OCI-LY7 (cell line): ENCODE measurements at places on chromosomes 12 and 14. TPM values are rescaled to one million over a fixed set of nuclear protein-coding genes. Genes with fewer than 3 reads are reported as not detected.

DNA sequence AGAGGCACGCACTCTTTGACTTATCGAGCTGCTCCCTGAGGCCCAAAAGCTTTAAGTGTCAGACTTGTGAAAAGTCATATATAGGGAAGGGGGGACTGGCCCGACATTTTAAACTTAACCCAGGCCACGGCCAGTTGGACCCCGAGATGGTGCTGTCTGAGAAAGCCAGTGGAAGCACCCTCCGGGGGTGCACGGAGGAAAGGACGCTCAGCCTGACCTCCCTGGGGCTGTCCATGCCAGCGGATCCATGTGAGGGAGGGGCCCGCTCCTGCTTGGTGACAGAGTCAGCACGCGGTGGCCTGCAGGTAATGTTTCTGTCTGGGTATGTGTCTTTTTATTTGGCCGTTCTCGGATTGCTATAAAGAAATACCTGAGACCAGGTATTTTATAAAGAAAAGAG is 7.0 kb downstream of the ZNF839 start:
- no peak for DNase-seq

The SDR9C7 gene
- not detected in 2 replicates for total RNA-seq

The RNFT2 gene
- total RNA-seq, result 62.2 and 74.3 TPM in 2 replicates

DNA sequence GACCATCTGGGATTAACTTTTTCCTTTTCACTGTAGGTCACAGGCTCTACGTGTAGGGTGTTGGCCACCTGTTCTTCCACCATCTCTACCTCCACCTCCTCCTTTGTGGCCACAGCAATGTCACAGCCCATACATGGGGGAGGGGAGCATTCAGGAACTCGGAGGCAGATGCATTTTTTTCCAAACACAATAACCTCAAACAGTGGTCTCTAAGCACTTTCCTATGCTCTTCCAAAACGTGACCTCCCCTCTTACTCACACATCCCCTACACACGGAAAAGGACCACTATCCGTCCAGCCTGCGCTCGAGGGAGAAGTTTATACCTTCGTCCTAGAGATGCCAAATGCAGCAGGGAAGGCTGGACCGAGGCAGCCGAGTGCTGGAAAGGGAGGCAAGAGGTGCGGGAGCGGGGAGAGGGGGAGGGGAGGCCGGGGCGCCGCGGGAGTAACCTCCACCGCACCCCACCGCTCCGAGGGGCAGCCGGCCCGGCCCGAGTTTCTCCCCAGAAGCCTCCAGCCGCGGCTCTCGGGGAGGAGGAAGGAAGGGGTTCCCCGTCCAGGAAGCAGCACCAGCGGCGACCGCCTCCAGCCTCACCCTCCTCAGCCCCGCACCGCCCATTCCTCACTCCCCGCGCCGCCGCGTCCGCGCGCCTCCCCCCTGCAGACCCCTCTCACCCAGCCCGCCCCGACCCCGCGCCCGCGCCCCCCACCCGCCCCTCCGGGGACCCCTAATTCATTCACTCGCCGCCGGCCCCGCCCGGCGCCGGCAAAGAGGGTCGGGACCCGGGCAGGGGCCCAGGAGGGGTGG is 594 bp downstream of the KRAS start:
- peak; percentile 67 for DNase-seq

The HVCN1 gene
- 4.5 and 4.9 TPM in 2 replicates for total RNA-seq

DNA sequence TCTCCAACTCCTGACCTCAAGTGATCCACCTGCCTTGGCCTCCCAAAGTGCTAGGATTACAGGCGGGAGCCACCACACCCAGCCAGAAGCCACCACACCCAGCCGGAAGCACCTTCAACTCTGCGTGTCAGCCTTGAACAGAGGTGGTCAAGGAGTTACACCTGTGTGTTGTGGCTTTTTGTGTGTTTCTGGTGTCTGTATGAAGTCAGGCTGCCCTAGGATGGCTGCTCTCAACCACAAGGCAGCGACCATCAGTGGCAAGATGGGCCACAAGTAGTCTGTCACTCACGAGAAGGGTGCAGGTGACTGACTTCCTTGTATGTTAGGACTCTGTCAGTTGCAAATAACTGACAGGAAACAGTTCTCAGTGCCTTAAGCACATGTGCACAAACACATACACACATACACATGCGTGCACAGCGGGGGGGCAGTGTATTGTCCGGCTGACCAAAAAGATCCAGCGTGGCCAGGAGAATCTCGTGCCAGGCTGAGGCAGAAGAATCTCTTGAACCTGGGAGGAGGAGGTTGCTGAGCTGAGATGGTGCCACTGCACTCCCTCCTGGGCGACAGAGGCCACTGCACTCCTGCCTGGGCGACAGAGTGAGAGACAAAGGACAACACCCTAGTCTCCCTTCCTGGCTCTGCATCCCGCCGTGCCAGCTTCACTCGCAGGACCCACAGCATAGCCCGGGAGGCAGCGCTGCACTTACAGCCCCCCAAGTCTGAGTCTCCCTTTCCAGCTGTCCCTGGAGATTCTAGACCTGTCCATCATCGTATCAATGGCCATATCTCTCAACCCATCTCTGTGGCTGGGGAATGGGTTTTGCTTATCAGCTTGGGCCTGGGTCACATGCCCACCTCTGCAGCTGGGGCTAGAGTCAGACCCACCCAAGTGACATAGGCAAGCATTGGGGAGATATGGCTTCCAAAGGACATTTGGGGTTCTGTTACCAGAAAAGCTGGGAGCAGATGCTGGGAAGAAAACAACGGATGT is 13.7 kb downstream of the P2RX4 start:
- peak; percentile 42 for DNase-seq

The CLEC1B gene
- not detected in 2 replicates for total RNA-seq

GRCh38 chr12:47636908-47637780 is 68.7 kb downstream of the RPAP3 start:
- DNase-seq, result peak; percentile 61

The APAF1 gene
- 26.5 and 28.6 TPM in 2 replicates for total RNA-seq

The C12orf60 gene
- total RNA-seq, result 3.4 and 3.9 TPM in 2 replicates

GRCh38 chr12:74227846-74228545 is 309.6 kb upstream of the ATXN7L3B start:
- DNase-seq, result no peak

- DNase-seq, result no peak
These were observed 159.9 kb upstream of the PARP11 start for GRCh38 chr12:4032924-4033615.

GRCh38 chr12:99901181-99901580 is 83.6 kb downstream of the ANKS1B start:
- DNase-seq, result no peak

DNA sequence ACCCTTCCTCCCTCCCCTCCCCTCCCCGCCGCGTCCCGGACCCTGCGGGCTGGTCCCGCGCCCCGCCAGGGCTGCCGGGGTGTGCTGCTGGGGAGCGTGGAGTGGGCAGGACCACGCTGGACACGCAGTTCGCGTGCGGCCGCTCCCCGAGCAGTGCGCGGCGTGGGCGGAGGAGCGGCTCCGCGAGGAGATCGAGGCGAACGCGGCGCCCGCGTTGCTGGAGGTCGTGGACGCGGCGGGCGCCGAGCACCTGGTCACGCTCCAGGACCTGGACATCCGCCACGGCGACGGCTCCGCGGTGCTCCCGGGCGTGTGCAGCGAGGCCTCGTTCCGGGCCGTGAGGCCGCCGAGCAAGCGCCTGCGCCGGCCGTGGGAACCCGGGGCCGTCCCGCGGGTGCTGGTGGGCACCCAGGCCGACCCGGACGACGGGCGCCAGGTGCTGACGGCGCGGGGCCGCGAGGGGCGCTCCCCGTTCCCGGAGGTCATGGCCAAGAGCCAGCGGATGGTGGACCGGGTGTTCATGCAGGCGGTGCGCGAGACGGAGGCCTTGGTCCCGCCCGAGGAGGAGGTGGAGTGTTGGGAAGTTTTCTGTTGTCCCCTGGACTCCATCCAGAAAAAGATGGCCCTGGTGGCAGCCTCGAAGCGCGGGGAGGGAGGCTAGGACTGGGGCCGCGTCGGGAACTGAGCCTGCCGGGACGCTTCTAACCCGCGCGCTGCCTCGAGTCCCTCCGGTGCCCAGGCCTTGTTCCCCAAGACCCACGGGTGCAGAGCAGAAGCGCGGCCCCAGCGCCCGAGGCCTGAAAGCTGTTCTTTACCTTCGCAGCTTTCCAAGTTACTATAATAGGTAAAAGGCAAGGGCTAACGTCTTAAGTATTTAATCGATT is 54.7 kb upstream of the EIF5 start:
- DNase-seq, result no peak

- DNase-seq, result no peak
These were observed 19.7 kb upstream of the TDRD9 start for GRCh38 chr14:103908580-103908979.

- no peak for DNase-seq
These were observed 12.6 kb upstream of the DDX47 start for GRCh38 chr12:12800406-12801180.

DNA sequence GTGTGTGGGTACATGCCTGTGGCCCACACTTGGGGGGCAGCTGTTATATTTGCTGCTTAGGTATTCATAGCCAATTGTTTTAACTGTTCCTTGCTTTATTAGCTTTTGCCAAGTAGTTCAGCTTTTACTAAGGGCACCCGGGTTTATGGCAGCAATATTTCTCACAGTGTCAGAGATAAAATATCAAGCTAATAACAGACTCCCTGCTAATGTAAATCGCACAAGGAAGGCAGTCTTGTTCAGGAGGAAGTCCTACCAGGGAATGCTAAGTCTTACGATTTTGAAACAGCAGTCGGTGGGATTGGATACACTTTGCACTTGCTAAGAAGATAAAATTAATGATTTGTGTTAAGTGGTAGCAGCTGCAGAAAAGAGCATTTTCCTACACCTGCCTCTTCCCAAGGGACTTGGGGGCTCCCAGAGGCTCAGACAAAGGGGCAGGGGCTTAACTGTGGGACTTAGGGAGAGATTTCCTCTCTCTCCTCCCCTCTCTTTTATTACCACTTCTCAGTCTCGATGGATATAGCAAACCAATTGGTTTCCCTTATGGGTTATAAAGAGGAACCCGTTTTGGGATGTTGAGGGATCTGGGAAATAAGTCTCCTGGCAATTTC is 175.1 kb downstream of the NRXN3 start:
- no peak for DNase-seq

The KLRK1 gene
- 26.6 and 35.4 TPM in 2 replicates for total RNA-seq

DNA sequence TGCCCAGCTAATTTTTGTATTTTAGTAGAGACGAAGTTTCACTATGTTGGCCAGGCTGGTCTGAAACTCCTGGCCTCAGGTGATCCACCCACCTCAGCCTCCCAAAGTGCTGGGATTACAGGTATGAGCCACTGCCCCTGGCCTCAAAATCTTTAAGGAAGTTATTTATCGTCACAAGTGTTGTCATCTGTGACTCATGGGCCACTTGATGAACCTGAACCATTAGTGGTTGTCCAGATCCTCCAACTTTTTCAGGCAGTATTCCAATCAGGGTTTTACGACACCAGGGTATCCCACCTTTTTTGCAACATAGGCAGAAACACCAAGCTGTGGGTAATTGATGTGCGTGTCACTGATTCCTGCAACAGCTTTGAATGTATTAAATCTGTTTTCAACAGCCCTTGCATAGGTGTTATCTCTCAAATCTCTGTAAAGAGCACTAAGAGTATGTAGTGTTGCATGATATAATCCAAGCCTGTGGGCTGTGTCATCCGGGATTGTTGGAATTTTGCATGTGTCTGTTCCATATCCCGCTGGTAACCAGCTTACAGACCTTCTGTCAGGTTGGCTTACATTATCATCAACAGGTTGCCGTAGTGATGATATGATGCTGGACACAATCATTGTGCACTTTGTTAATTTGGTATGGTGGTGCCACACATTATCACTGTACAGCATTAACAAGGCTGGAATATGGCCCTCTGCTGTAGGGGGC is 79.3 kb upstream of the SCN8A start:
- no peak for DNase-seq

The SMCO2 gene
- total RNA-seq, result not detected in 2 replicates

GRCh38 chr14:100729982-100730381 is 3.3 kb downstream of the DLK1 start:
- DNase-seq, result no peak

The CDKL1 gene
- total RNA-seq, result 0.22 and 0.36 TPM in 2 replicates

DNA sequence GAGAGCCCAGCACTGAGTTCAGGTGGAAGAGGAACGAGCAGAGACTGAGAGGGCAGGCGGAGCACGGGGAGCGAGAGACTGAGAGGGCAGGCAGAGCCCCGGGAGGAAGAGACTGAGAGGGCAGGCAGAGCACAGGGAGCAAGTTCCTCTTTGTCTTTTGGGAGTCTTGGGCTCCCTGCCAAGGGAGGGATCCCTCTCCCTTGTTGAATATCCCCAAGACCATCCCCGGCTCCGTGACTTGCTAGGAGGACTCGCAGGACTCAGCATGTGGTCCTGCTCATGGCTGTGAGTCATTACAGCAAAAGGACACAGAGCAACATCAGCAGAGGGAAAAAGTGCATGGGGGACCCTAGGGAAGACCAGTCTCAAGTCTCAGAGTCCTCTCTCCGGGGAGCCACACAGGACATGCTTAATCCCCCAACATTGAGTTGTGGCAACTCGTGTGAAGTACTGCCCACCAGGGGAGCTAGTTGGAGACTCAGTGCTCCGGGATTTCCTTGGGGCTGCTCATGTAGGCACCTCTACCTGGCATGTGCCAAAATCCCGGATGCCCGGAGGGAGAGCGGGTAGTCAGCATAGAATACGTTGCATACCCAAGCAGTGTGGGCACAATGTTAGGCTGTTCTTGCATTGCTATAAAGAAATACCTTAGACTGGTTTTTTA is 81.0 kb downstream of the CCDC92 start:
- no peak for DNase-seq

The SELPLG gene
- 21.0 and 25.3 TPM in 2 replicates for total RNA-seq

DNA sequence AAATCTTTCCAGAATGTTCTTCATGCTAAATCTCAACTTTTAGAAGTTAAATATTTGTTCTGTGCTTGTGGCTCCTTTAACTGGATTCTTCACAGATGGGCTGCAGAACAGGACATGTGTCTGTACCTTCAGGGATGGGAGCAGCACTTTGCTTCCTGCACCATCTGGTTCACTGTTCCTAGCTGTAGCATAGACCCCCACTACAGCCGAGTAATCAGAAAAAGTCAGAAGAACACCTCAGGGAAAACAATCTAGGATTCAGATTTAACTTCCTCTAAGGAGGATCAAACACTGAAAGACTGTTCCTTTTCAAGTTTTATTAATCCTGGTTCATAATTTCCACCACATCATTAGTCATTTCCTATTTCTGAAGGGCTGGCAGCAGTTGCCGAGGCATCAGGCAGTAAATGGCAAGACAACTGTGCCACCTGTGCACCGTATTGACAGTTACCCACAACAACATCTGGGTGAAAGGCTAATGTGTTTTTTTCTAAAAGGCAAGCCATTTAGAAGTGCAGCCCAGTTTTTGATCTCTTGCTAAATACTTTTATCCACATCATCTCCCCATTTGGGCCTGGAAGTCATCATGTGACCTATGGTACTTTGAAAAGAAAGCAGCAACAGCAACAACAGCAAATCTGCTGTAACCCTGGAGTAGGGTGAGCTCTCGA is 212.8 kb upstream of the BMP4 start:
- DNase-seq, result no peak

The OR6C76 gene
- not detected in 2 replicates for total RNA-seq
